Urinary bladder (tissue), 4 donors: ENCODE measurements at places on chromosomes 16 and 17. TPM values are rescaled to one million over a fixed set of nuclear protein-coding genes. Genes with fewer than 3 reads are reported as not detected.

Gene OR2C1
- 0.85 TPM for total RNA-seq

Gene NPIPA8
- 0.26 TPM for total RNA-seq

- DNase-seq = no peak
Measured at GRCh38 chr16:11060842-11061241, 116.5 kb downstream of the CLEC16A start.

GRCh38 chr17:29205047-29205446 lies 24.8 kb upstream of the MYO18A start:
- no peak for DNase-seq

- DNase-seq = no peak
Measured at GRCh38 chr17:48543107-48543853, 1.6 kb downstream of the HOXB2 start.
